Cerebellar cortex (tissue), 1 donor: ENCODE measurements at places on chromosomes 3 and 15.
A peak's percentile ranks its signal among the peaks of the same experiment; 100 is the strongest.

DNA sequence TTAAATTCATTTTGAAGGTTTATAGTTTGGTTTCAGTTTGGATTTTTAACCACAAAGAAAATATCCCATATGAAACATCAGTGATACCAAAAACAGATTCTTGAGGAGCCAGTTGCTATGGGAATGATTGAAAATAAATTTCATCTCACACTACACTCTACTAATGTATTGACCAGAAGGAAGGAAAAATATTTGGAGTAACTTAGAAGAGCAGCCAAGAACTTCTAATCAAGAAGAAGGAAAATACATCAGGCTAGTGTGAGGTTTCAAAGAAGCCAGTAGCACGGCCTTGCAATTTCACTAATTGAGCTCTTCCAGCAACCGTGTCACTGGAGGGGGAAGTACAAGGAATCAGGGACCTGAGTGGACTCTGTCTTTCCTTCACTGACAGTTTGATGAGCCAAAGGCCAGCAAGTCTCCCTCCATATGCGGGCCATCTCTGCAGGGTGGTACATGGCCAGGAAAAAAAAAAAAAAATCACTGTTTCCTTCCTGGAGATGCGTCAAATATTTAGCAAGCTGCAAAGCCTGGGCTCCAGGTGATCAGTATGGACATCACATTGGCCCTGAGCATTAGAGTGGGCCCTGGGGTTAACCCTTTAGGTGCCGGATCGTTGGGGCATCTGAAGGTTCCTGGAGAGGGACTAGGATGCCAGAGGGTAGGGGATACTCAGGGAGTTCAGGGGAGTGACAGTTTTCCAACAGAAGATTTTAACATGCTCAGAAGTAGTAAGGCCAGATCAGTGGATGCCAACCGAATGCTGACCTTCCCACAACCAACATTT lies 37.1 kb downstream of the SLC12A8 start:
- DNase-seq = no peak

DNA sequence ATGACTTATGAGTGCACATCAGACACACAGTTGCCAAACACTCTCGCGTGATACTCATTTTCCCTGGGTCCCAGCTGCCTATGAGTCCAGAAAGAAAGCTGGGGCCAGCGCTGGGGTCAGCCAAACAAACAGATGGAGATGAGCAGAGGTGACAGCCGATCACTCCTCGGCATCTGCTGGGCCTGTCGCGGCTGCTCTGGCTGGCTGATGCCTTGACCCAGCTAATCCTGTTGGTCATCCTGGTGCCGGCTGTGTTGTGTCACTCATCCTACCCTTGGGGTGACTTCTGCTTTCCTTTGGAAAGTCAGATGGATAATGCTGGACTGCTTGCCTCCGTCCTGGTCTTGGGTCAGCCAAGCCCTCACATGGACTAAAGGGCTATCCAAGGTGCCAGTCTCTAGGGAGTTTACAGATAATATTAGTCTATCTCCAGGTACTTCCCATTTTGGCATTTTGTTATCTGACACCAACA lies 105.3 kb upstream of the PDZRN3 start:
- no peak for DNase-seq

- no peak for DNase-seq
Observed at GRCh38 chr3:27723815-27724458, 1.8 kb upstream of the EOMES start.

DNA sequence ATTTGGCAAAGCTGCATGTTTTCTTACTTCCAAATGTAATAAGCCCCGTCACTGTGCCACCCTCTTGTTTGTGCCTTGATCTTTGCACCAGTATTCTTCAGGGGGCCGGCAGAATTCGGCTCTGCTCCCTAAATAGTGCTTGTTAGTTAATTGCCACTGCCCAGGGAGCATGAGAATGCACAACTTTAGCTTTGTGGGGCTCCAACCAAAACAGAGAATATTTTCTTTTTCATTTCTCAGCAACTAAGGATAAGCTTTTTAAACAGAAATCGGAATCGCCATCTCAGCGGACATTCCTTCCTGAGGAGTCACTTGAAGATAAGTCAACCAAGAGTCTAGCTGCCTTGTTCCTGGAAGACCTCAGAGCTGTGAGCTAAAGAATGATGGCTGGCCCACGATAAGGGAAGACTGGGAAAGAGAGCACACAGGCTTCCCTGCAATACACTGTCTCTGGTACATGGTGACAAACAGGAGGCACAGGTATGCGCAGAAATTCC lies 106.0 kb downstream of the LRIG1 start:
- peak; percentile 37 for DNase-seq

DNA sequence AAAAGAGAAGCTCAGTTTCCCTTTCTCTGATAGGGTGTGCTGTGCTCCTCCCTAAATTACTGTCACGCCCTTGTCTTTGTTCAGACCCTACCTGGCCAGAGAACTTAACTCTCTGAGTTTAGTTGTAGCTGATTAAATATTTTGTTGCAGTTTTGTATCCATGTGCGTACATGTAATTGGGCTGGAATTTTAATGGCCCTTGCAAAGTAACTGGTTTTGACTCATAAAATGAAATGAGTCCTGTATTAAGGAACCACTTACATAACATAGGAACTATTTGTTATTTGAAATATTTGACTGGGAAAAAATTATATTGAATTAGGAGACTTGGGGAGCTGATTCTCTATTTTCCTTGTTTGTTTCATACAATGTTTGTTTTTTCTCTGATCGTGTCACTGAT lies 80.2 kb downstream of the LRRK1 start:
- DNase-seq = no peak

DNA sequence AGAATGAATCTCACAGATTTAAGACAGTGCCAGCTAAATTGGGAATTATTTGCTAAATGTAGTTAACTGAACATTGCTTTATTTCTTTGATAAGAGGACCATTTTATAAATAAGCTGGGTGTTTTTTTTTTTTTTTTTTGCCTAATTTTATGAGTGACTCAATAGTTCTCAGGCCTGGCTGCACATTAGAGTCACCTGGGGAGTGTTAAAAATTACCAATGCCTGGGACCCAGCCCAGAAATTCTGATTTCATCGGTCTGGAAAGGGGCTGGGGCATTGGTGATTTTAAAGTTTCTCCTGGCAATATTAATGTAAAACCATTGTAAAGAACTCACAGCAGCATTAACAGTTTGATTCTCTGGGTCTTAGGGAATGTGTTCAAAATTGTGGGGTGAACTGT lies 51.2 kb upstream of the PHLDB2 start:
- DNase-seq = no peak

- no peak for DNase-seq
Observed at GRCh38 chr3:166085164-166085856, 248.1 kb upstream of the BCHE start.

DNA sequence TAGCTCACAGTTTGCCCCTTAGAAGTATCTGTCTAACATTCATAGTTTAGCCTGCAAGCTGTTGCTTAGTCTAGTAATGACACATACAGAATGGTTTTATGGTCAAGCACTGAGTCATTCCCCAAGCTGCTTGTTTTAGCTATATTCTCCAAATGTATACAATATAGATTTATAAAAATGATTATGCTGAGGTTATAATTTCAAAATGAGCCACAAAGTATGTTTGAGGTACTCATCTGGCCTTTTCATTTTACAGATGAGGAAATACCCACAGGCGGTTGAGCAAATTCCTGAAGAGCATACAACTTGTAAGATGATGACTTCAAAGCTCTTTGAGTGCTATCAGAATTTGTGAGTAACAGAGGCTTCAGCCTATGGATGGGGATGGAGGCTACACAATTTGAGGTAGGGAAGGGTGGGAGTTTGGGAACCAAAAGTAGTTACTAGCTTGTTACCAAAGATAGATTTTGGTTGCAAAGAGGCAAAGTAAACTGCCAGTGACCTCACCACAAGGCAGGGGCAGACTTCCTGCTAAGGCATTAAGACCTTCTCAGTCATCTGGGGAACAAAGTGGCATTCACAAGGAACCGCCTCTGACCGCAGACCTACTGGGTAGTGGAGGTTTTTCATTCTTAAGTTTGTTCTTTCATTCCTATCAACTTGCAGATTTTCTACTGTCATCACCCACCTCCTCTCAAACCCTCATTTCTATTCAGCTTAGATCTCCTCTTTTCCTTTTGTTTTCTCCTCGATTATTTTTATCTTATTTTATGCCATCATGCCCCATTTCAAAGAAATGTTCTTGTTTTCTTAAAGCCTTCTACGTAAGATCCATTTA lies 257.2 kb upstream of the NECTIN3 start:
- DNase-seq = no peak

- DNase-seq = no peak
Observed at GRCh38 chr3:8724108-8724752, 9.4 kb upstream of the CAV3 start.

DNA sequence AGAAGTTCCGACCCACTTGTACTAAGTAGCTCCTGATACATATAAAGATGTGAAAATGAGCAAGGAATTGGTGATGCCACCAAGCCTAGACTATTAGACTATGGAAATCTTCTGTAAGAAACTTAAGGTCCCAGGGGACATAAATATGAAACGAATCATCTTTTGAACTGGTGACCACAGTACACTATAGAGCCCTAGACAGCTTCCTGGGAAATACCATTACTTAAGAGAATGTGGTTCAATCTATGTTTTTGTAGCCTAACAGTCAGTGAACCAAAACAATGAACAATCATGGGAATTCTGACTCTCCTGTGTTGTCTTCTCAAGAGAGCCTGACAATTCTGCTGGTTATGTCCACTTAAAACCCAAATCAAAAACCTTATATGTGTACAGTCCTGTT lies 191.6 kb downstream of the GREM1 start:
- no peak for DNase-seq

DNA sequence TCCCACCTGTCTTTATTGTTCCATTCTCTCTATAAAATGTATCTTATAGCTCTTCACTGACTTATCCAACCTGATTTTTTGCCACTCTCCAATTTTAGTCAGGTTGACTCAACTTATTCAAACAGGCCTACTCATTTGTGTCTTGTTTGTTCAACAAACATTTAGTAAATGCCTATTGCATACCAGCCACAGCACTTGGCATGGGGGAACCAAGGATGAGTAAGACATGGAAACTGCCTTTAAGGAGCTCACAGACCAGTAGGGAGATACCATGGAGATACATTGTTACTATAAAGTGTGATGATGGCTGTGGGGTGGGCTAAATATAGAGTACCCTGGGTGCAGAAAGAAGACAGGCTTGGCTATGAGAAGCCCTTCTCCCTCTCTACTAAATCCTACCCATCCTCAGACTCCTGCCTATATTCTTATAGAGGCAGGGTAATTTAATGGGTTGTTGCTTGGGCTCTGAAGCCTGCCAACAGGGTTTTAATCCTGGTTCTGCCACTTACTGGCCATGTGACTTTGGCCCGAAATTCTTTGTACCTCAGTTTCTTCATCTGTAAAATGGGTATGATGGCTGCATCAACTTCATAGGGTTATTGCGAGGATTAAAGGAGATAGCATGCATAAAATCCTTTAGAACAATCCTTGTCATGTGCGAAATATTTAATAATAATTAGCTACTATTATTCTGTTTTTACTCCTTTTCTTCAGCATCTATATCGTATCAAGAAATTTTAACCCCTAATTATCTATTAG lies 348.5 kb upstream of the UMPS start:
- no peak for DNase-seq

- no peak for DNase-seq
Observed at GRCh38 chr3:52532838-52533622, 627 bp downstream of the NT5DC2 start.

DNA sequence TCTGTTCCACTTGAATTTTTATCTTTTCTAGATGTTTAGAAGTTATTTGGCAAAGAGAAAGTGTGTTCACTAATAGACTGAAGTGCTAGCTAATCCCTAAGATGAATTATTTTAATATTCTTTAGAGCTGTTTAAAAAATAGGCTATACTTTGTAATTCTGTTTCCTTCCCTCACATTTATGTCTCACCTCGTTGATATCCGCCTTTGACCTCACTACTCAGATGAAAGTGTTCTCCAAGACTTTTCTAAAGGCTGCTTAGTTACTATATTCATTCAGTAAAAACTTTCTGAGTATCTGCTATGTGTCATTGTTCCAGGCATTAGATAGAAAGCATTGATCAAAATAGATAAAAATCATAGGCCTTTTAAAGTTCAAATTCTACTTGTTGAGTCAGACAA lies 38.3 kb downstream of the HMG20A start:
- no peak for DNase-seq

- no peak for DNase-seq
Observed at GRCh38 chr3:98705212-98705611, 57.9 kb upstream of the ST3GAL6 start.

- no peak for DNase-seq
Observed at GRCh38 chr15:66819084-66819483, 117.0 kb downstream of the SMAD6 start.
